ENCODE measurements at places on chromosomes 2 and 18.

DNA sequence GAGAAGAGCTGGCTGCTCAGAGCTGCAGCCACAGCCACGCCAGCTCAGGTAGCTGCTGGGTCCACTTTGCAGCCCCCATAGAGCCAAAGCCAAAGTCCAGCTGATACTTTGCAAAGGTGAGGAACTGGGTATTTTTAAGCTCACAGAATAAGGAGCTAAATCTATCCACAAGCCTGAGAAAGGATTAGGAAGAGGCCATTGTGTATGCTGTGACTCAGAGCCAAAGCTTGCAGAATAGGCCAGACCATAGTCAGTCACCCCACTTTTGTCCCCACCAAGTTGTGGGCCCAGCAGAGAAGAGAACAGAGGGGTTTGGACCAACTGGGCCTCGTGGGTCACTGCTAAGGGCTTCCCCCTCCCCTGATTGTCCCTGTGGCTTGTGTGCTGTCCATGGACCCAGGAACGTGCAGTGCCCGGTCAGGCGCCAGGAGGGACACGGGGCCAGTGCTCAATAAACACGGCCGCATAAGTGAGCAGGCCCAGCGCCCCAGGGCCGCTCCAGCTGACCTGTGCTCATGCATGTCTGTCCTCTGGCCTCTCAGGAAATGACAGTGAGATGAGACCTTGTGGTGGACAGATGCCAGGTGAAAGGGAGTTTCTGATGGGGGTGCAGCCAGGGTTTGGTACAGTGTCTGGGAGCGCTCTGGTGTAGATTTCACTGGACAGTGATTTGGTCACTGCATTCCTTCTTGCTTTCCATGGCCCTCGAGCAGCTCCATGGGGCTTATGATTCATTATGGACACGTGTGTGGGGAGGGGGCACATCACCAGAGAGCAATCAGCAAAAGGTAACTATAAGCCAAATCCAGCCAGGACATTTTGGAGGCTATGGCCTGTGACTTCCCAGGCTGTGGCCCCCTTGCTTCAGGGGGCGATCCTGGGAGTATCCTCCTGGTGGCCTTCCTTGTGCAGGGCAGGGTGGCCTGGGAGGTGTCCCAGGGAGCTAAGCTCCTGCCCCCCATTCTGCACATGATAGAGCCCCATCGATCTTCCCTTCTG lies 31.3 kb downstream of the MAL start:
- DNase-seq = no peak

DNA sequence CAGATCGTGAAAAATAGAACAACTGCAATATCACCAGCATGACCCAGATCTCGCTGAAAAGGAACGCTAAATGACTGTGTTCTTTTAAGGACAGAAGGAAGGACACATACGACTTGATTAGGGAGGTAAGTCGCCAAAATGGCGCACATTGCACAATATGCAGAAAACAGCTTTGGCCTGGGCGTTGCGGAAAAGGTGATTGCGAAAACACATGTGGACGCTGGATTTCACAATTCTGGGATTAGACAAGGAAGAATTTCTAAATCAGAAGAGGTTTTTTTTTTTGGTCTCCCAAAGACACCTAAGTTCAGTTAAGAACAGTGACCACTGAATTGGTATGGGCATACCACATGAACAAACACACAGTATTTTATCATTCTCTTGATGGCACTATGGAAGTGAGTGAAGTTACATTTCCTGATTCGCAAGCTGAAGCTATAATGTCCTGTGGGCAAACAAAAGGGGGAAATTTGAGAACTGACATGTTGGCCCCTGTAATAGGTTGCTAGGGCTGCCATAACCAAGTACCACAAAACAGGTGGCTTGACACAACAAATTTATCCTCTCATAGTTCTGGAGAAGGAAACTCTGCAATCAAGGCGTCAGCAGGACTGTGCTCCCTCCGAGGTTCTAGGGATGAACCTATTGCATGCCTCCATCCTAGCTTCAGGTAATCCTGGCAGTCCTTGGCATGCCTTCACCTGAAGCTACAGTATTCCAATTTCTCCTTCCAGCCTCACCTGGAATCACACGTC lies 25.8 kb upstream of the ERICH2 start:
- no peak for DNase-seq

GRCh38 chr2:157264099-157264498 lies 6.6 kb downstream of the GALNT5 start:
- DNase-seq = no peak

GRCh38 chr2:118046634-118047210 lies 32.9 kb upstream of the CCDC93 start:
- DNase-seq = no peak

DNA sequence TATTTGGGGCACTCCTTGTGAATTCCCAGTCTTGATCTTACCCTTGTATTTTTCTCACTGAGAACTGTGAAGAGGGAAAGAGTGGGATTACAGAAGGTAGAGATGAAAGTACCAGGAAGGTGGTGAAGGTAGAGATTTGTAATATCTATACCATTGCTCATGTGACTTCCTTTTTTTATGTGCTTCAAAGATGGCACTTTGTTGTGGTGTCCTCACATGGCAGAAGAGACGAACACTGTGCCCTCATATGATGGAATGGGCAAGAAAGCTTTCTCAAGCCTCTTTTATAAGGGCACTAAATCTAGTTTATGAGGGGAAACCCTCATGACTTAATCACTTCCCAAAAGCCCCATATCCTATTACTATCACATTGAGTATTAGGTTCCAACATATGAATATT lies 28.9 kb upstream of the PPM1B start:
- no peak for DNase-seq

- no peak for DNase-seq
These were observed 291.8 kb upstream of the HS6ST1 start for GRCh38 chr2:128610496-128610895.

GRCh38 chr2:147851244-147851930 lies 6.6 kb downstream of the ACVR2A start:
- DNase-seq = no peak

Data from stimulated activated CD8-positive, alpha-beta memory T cell treated with anti-CD3 and anti-CD28 coated beads, Interleukin-15, amount 100 ng/mL, for 4 hours (primary cell).